Right renal cortex interstitium (tissue), 3 donors: ENCODE measurements at places on chromosomes 3 and 15.
A peak's percentile ranks its signal among the peaks of the same experiment; 100 is the strongest.

DNA sequence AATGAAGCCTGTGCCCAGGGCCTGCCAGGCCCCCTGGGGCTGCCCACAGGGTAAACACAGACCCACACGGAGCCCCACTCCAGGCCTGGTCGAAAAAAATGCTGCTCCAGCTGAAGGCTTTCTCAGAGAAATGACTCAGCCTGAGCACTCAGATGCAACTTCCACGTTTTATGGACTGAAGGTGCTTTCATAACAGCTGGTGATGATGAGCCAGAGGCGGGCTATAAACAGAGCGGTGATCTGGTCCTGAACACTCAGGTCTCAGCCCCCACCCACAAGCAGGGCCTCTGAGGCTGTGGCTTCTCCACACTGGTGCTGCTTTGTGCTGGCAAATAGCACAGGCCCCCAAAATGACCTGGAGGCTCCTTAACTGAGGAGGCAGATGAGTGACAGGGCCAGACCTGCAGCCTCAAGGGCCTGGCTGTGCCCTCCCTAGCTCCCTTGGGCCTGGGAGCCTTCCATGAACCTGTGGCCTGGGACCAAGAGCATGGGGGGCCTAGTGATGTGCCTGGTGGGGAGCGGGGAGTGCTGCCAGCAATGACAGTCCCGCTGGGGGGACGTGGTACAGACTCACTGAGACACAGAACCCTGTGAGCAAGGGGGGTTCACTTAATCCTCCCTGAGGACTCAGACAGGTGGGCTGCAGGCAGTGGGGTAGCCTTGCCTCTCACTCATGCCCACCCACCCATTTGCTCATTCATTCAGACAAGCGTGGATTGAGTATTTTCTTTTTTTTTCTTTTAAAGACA lies 23.0 kb upstream of the FURIN start:
- no peak for DNase-seq

DNA sequence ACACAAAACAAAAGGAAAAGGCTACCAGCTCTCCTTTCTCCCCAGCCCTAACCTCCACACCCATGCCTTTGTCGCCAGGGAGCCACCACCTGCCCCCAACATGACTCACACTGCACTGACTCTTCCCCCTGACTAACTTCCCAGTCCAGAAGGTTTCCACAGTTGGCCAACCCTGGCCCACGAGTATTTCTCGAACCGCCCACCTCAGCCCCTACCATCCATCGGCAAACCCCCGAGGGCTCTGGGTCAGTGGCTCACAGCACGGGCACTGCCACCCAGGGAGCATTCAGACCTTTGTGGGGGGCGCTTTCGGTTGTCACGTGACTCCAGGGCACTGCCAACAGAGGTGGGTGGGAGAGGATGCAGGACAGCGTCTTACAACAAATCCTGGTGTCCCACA lies 152.3 kb downstream of the LRRC28 start:
- DNase-seq: no peak

- DNase-seq: no peak
Measured at GRCh38 chr15:87871731-87872320, 384.7 kb downstream of the NTRK3 start.

- no peak for DNase-seq
Measured at GRCh38 chr3:12438318-12438717, 46.0 kb upstream of the TSEN2 start.

DNA sequence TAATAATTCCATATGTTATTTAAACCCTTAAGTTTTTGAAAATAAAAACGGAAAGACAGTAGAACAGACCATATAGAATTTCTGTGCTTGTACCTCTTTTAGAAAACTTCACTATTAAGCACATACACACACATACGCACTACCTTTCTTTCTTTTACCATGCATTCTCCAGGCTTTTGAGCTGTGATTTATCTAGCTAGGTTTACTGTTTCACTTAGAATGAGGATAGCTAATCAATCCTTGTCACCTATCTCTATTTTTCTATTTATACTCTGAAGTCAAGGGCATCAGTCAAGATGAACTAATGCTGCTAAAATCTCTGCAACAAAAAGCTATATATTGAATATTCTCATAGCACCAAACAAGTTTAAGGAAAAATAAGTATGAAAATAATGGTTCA lies 43.2 kb downstream of the GOLIM4 start:
- no peak for DNase-seq

DNA sequence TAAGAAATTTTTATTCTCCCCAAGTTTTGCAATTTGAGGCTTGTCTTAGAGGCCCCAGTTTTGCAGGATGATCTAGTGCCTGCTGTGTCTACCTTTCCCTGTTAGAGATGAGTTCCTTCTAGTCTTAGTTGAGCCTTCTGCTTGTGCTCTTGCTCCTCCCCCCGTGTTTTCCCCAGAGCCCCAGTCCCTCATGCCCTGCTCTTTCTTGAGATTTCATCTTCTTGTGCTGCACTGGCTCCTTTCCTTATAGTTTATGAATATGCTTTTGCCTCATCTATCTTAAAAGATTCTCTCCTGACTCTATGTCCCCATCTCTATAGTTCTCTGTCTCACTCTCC lies 4.7 kb downstream of the GAP43 start:
- DNase-seq: no peak

GRCh38 chr3:193968380-193968974 lies 167.5 kb upstream of the HES1 start:
- no peak for DNase-seq

DNA sequence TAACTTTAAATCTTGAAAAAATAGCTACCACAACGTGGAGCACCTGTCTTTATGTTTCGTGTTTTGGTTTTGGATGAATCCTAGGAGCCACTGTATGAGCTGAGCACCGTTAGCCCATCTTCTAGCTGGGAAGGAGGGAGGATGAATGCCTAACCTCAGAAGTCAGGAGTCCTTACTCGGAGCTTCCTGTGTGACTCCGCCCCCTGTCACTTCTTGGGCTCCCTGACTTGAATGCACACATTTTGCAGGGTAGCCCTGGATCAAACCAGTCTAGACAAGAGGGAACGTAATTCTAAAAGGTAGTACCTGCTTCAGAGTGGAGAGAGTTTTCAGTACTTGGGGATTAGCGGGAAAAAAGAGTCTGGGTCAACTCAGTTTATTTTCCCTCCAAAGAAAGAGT lies 5.3 kb downstream of the GABRA5 start:
- DNase-seq: no peak

- DNase-seq: no peak
Measured at GRCh38 chr3:197201791-197202452, 96.5 kb downstream of the DLG1 start.

GRCh38 chr3:135272026-135272669 lies 477.1 kb downstream of the EPHB1 start:
- DNase-seq: no peak

DNA sequence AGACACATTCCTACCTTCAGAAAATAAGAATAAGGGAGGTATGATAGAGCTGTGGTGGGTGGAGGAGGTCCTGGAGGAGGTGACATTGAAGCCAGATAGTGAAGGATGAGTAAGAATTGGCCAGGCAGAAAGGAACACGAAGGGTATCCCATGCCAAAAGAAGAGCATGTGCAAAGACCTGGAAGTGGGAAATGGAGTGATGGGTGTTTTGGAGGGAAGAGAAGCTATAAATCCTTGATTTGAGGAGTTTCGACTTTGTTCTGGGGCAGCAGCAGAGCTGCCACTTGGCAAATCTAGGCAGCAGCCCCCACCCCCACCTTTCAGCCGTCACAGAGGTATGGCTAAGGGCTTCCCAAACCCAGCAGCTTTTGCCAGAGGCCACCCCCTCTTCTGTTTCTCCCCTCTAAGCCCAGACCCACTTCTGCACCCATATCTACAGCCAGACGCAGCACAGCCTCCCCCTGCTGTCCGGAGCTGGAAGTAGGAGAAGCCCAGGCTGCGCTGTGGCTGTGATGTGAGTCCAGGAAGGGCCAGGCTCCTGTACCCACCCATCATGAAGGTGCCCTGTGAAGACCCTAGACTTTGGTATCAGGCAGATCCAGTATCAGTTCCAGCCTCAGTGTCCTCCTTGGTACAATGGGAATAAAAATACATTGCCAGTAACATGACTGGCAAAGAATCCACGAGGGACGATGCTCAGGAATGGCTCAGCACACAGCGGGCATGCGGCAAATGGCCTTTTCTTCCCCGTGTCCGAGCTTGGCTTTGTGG lies 188.7 kb upstream of the LINGO1 start:
- DNase-seq: no peak

- DNase-seq: no peak
Measured at GRCh38 chr3:63521657-63522056, 130.8 kb upstream of the SNTN start.

DNA sequence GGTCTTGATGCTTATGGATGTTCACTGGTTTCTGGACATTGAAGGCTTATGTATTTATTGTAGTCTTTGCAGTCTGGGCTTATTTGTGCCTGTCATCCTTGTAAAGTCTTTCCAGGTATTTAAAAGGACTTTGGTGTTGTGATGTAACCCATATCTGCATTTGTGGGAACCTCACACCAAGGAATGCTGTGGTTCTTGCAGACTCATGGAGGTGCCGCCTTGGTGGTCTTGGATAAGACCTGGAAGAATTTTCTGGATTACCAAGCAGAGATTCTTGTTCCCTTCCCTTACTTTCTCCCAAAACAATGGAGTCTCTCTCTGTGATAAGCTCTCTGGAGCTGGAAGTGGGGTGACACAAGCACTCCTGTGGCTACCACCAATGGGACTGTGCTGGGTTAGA lies 363.5 kb upstream of the NECTIN3 start:
- DNase-seq: no peak

DNA sequence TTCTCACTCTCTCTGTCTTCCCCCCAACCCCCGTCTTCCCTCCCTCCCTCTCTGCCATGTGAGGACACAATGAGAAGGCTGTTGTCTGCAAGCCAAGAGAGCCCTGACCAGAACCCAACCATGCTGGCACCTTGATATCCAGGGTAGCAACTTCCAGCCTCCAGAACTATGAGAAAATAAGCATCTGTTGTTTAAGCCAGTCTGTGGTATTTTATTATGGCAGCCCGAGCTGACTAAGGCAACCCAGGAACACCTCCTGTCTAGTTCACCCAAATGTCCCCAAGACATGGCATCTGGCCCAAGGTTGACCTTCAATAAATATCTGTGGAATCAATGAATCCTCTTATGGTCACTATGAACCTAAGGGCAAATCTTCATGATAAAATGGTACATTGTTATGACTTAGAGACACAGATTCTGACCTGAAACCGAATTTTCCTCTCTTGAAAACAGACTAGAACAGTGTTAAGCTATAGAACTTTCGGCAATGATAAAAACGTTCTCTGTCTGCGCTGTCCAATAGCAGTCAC lies 26.5 kb downstream of the RFTN1 start:
- no peak for DNase-seq

- DNase-seq: no peak
Measured at GRCh38 chr3:71194785-71195184, 388.7 kb downstream of the FOXP1 start.

DNA sequence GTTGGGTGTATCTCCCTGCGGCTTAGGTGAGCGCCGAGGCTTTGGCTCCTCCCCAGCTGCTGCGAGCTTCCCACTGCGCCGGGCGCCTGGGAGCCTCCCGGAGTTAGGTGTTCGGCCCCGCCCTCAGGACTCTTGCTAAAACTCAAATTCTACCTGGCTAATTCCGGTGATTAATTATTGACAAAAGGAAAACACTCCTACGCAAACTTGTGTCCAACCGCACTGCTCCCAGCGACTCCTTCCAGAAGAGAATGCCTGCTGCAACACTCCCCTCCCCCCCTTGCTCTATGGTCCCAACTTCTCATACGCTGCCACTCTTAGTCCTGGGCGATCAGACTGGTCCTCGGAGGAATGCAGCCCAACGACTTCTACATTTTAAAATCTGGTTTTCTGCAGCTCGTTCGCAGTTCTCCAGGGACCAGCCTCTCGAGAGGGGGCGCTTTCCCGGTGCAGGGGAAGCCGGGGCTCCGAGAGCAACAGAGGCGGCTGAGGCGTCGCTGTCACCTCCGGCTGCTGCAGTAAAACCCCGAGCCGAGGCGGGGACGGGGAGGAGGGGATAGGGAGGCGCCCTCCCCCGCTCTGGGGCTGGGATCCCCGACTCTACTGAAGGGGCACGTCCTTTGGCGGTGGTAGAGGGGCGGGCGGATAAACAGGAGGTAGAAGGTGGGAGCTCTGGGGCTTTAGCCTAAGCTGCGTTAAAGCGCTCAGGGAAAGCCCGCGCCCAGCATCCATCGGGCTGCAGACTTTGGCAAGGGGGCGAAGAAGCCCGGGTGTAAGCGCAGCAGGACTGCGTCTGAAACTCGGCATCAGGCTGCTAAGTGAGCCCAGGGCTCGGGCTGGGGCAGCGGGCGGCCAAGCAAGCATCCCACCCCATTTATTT lies at the start of gene SPTSSB:
TSS of gene SPTSSB (minus strand) at position 77 of the 880 bp plus-strand sequence. CDS start 25,194 bp downstream, outside the sequence.
- DNase-seq: peak; percentile 12

- no peak for DNase-seq
Measured at GRCh38 chr3:187044206-187044605, 95.1 kb downstream of the RPL39L start.

- DNase-seq: no peak
Measured at GRCh38 chr3:14816359-14816758, 2.4 kb upstream of the FGD5 start.

DNA sequence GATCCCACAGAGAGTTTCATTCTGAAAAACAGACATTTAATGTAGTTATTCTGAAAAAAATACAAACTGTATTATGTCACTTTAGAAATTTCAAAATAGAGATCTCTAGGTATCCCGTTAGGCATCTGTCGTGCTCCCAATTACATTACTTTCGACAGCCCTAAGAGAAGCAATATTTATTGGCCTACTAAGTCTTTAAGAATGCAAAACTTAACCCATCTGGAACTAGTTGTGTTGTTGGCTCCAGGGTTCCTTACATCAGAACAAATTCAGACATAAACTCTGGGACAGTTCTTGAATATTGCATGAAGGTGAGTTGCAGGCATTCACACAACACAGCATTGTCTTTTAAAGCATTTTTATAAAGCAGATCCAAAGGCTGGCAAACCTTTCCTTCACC lies 498.4 kb downstream of the FHIT start:
- DNase-seq: no peak

- no peak for DNase-seq
Measured at GRCh38 chr15:52486003-52486996, 42.4 kb downstream of the MYO5A start.

- DNase-seq: no peak
Measured at GRCh38 chr3:6351752-6352151, 509.2 kb upstream of the GRM7 start.

DNA sequence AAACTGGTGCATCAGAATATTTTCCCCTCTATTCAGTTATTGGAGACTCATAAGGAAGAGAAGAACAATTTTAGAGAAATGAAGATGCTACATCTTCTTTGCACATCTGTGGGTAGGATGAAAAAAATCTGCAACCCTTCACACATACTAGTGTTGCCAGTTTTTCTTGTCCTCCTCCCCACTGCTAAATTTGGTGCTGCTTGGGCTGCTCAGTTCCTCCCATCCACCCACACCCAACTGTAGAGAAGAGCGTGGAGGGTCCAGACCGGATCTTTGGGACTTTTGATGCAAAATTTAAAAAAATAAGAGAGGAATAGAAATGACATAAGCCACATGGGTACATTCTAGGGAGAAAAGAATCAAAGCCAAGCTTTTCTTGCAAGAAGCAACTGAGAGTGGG lies 8.7 kb upstream of the RASA2 start:
- no peak for DNase-seq

GRCh38 chr3:195140816-195141793 lies 129.9 kb downstream of the XXYLT1 start:
- no peak for DNase-seq
